ENCODE measurements at places on chromosomes 4 and X. TPM values are rescaled to one million over a fixed set of nuclear protein-coding genes. Genes with fewer than 3 reads are reported as not detected.

ZFP42 gene
- total RNA-seq: 0.55 TPM

TACR3 gene
- total RNA-seq: 1.2 TPM

LANCL3 gene
- 2.1 TPM for total RNA-seq

FGF2 gene
- total RNA-seq: 16.6 TPM

ADH1B gene
- 2.4 TPM for total RNA-seq

TRIM2 gene
- total RNA-seq: 132 TPM

PCDH19 gene
- total RNA-seq: 14.3 TPM

NLGN4X gene
- 56.8 TPM for total RNA-seq

SMC1A gene
- total RNA-seq: 28.4 TPM

DRP2 gene
- 4.2 TPM for total RNA-seq

HTRA3 gene
- 8.7 TPM for total RNA-seq

CRMP1 gene
- 124 TPM for total RNA-seq

SRPK3 gene
- 1.2 TPM for total RNA-seq

MAOA gene
- 34.0 TPM for total RNA-seq

ANXA10 gene
- not detected for total RNA-seq

STARD8 gene
- 6.8 TPM for total RNA-seq

PCDH10 gene
- total RNA-seq: 21.6 TPM

NRK gene
- 15.9 TPM for total RNA-seq

NR3C2 gene
- 27.0 TPM for total RNA-seq

MID1 gene
- 11.9 TPM for total RNA-seq

YIPF7 gene
- 1.8 TPM for total RNA-seq

ANXA3 gene
- 41.3 TPM for total RNA-seq

DDIT4L gene
- total RNA-seq: 4.8 TPM
